ENCODE measurements at places on chromosomes 1 and 21.

GRCh38 chr1:7868070-7868780, 15.4 kb upstream of the UTS2 start:
- DNase-seq = no peak

- DNase-seq = no peak
Measured at GRCh38 chr1:225348400-225348799, 79.4 kb downstream of the LBR start.

- no peak for DNase-seq
Measured at GRCh38 chr1:185696422-185697150, 37.6 kb upstream of the HMCN1 start.

- DNase-seq = no peak
Measured at GRCh38 chr1:211420845-211421454, 71.0 kb downstream of the RD3 start.

DNA sequence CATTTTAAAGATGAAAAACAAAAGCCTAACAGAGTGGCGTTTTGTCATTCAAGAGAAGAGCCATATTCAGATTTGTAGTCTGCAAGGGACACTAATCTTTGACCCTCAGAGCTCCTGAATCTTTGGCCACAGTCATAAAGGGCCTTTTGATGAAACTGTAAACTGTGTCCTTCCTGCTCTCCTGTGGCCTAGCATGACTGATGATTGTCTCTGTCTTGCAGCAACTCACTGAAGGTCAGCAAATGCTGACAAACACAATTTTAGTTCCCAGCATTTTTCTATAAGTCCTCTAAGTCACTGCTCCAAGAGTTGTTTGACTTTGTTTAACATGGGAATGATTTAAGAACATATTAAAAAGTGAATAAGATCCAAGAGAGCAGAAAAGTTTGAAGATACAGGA, 55.3 kb upstream of the PRELP start:
- DNase-seq = no peak

DNA sequence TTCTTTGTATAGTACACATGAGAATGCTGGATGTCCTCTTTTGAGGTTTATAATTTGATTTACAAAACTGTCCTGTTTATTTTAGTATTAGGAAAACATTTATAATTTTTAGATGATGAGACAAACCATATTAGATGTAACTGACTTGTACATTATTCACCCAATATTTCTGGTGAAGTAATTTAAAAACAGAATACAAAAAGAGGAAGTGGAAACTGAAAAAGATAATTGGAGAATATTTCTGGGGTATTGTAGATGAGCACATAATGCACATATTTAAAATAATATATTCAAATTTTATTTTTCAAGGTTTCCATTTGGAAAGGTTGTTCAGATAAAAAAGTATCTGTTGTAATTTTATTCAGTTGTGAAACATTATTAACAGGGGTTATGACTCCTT, 40.7 kb downstream of the XPR1 start:
- no peak for DNase-seq

- DNase-seq = no peak
Measured at GRCh38 chr1:151790940-151791651, 796 bp upstream of the TDRKH start.

DNA sequence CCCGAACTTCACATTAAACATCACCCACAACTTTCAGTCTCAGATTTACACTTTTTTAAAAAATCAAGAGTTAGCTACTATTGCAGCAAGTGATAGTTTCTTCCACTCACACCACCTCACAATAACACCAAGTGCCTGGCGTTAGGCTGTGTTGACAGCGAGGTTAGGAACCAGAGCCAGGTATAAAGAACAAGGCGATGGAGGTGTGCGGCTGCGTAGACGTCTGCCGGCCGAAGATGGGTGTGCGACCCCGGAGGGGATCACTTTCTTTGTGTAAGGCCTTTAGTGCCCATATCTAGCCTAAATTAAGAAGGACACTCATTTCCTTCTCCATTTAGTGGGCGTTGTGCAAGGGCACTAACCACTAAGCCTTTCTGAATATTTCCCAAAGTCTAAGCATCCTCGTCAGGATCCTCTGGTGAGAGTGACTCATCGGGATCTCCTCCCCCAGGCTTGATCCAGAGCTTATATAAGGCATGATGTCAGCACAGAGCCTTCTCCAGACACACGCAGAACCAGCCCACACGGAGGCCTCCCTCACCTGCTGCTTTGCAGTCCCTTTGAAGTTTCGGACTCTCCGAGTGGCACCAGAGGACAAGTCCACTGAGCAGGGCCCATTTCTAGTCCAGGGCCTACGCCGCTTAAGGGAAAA, 11.8 kb downstream of the NHLH2 start:
- no peak for DNase-seq

GRCh38 chr1:161021165-161021969, 415 bp upstream of the F11R start:
- peak; percentile 78 for DNase-seq

DNA sequence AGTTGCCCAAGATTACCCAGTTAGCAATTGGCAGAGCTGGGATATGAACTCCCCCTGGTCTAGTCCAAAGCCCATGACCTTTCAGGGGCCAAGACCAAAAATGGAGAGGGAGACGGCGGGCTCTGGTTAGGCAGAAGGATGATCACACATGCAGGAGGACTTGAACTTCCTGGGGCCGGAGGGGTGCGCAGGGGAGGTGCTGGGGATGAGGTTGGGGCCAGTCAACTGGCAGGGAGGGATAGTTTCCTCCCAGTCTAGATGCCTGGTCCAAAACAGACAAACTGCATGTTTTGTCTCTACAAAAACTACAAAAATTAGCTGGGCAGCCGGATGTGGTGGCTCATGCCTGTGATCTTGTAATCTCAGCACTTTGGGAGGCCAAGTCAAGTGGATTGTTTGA, 78.1 kb downstream of the NKAIN1 start:
- DNase-seq = no peak

DNA sequence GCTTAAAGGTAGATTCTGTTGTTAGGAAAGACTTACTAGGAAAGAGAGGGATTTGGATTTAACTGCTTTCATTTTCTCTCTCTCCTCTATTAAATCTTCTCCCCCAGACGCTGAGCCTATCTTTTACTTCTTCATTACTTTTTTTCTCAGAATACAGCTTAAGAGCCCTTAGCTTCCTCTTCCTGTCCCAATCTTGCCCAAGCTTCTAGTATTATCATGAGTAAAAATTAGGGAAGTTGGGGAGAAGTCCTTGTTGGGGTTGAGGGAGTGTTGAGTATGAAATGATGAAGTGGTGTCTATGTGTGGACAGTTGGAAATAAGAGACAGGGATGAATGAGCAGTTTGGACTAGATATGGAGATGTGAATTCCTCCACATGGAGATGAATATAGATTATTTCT, 35.0 kb downstream of the ACP6 start:
- DNase-seq = no peak

GRCh38 chr1:47867438-47868347, 129.5 kb downstream of the TRABD2B start:
- DNase-seq = no peak

DNA sequence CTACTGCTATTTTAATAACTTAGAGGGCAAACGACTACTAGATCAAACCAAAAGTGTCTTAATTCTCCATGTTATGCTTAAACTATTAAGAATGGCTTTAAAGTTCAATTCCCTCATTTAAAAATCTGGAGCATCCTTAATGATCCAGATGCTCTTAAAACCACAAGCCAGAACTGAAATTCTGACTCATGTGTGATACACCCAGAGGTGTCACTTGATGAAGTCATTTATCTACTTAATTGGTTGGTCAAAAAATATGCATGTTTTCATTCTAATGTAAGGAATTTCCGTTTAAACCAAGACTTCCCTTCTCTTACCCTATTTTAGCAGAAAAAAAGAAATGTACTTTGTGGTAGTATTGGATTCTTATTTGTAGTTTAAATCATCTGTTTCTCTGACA, 1261.2 kb upstream of the B3GALT2 start:
- DNase-seq = no peak

DNA sequence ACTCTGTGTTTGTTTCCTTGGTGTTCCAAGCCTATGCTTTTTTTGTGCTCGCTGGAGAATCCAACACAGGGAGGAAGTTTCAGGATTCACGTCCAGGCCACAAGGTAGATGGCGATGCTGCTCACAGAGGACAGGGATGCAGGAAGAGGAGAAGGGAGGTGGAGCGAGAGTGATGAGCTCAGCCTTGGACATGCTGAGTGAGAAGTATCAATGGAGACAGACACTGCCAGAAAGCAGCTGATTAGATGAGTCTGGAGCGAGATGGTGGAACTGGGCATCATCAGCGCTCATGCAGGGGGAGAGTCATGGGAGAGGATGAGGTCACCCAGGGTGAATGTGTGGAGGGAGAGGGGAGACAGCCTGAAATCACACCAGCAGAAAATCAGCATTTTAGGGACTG, 110.0 kb downstream of the GLUL start:
- DNase-seq = no peak

- no peak for DNase-seq
Measured at GRCh38 chr21:15740383-15740782, 10.6 kb downstream of the USP25 start.

Data from activated gamma-delta T cell treated with anti-CD3 and anti-CD28 coated beads, Interleukin-2, amount 50 U/mL, for 16 hours (primary cell).